CD4-positive, alpha-beta memory T cell (primary cell): ENCODE measurements at places on chromosomes 1 and 21. TPM values are rescaled to one million over a fixed set of nuclear protein-coding genes. Genes with fewer than 3 reads are reported as not detected.

The UBXN10 gene
- total RNA-seq: 0.06 TPM

The PYCR2 gene
- total RNA-seq: 116 TPM

The PROX1 gene
- total RNA-seq: not detected

The GNG4 gene
- not detected for total RNA-seq

The LENEP gene
- 3.1 TPM for total RNA-seq

The GFI1 gene
- total RNA-seq: 33.2 TPM

The SLC35A3 gene
- 26.6 TPM for total RNA-seq

The RHBG gene
- total RNA-seq: not detected

The COL24A1 gene
- 0.14 TPM for total RNA-seq

DNA sequence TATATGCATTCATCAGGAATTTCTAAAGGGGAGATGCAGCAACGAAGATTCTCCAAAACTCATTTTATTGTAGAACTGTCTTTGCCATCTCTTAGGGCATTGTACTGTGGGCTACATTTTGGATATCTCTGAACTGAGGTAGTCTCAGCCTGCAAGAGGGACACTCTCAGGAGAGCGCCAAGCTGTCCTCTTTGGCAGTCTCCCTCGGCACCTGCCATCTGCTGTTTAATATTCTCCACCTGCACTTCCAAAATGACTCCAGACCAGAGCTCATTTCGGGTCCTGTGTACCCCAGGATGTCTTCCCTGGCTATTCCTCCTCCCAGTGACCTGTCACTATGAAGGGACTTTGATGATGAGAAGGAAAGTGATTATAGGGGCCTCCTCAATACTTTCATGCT is 356.3 kb upstream of the C1orf174 start:
- DNase-seq: no peak
- H3K27ac ChIP-seq: no peak overlapping the region
- H3K36me3 ChIP-seq: no peaks in the 10 kb centered on the region
- no peaks in the 10 kb centered on the region for H3K4me1 ChIP-seq
- no peak overlapping the region for H3K4me3 ChIP-seq

DNA sequence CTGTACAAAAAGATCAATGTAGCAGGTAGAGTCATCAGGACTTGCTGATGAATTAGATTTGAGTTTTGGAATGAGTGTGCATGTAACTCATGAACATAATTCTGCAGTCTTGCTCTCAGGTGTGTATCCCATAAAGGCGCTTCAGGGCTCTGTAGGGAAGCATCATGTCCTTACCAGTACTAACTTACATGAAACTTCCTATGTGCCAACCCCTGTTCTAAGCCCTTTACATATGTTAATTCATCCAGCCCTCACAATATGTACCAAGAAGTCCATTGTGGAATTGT is 2.1 kb upstream of the FCRLB start:
- H3K36me3 ChIP-seq: no peaks in the 10 kb centered on the region
- H3K4me3 ChIP-seq: no peak overlapping the region
- no peak for DNase-seq
- peaks cover 4% of the 10 kb centered on the region for H3K4me1 ChIP-seq
- no peaks in the 10 kb centered on the region for H3K27me3 ChIP-seq

- DNase-seq: no peak
- no peak overlapping the region for H3K27ac ChIP-seq
- no peaks in the 10 kb centered on the region for H3K27me3 ChIP-seq
These were observed 82.4 kb downstream of the RGS21 start for GRCh38 chr1:192399161-192399560.

- H3K27ac ChIP-seq: no peak overlapping the region
- DNase-seq: no peak
- H3K27me3 ChIP-seq: no peaks in the 10 kb centered on the region
- H3K36me3 ChIP-seq: no peaks in the 10 kb centered on the region
- H3K4me3 ChIP-seq: no peak overlapping the region
These were observed 3.1 kb upstream of the TEKT2 start for GRCh38 chr1:36080801-36081200.

DNA sequence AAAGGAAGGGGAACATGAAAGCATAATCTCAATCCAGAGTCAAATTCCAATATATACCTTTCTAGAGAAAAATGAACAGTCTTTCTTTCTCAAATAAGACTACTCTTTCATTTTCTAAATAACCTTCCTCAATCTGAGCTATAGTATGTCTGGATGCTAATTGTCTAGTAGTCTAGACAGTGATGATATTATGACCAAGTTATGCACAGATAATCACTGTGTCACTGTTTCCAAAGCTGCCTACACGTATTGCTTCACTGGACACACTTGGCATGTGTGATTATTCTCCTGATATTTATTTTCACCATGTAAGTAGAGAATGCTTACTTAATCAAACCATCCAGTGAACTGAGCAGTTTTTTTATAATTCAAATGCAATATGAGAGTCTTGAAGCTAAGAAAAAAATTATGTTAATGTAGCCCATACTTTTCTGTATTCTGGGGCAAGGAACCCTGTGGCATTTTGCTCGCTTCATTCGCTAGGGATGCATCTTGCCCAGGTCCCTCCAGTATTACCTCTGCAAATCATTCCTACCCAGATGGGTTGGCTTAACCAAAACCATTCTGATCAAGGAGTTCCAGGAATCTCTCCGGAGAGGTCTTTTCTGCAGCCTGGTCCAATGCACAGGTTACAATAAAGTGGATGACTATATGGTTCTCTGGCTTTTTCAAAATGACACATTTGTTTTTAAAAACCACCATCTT is 303.1 kb upstream of the RUNX1 start:
- no peak overlapping the region for H3K27ac ChIP-seq
- no peaks in the 10 kb centered on the region for H3K4me1 ChIP-seq
- no peaks in the 10 kb centered on the region for H3K36me3 ChIP-seq
- DNase-seq: no peak
- no peaks in the 10 kb centered on the region for H3K27me3 ChIP-seq
- no peak overlapping the region for H3K4me3 ChIP-seq

GRCh38 chr21:17725339-17725738 is 93.8 kb downstream of the C21orf91 start:
- H3K27me3 ChIP-seq: no peaks in the 10 kb centered on the region
- no peak overlapping the region for H3K27ac ChIP-seq
- no peak for DNase-seq
- no peaks in the 10 kb centered on the region for H3K4me1 ChIP-seq
- H3K4me3 ChIP-seq: no peak overlapping the region

DNA sequence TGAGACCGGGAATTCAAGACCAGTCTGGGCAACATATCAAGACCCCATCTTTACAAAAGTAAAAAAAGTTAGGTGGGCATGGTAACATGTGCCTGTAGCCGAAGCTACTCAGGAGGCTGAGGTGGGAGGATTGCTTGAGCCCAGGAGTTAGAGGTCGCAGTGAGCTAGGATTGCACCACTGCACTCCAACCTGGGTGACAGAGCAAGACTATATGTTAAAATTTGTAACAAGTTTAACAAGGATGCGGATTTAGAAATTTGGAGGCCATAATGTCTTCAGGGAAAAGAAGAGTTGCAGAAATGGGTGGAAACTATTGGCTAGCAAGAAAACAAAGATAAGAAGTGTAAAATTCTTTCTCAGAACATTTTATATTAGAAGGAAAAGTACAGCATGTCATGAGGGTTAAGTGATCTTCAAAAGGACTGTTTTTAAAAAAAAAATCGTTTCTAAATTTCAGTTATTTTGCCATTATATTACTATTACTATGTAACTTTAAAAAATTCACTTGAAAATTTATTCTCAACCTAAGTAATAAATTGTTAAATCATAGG is 17.6 kb downstream of the SOAT1 start:
- no peak overlapping the region for H3K4me3 ChIP-seq
- peaks cover 4% of the 10 kb centered on the region for H3K36me3 ChIP-seq
- DNase-seq: no peak
- peaks cover 6% of the 10 kb centered on the region for H3K4me1 ChIP-seq
- no peak overlapping the region for H3K27ac ChIP-seq

DNA sequence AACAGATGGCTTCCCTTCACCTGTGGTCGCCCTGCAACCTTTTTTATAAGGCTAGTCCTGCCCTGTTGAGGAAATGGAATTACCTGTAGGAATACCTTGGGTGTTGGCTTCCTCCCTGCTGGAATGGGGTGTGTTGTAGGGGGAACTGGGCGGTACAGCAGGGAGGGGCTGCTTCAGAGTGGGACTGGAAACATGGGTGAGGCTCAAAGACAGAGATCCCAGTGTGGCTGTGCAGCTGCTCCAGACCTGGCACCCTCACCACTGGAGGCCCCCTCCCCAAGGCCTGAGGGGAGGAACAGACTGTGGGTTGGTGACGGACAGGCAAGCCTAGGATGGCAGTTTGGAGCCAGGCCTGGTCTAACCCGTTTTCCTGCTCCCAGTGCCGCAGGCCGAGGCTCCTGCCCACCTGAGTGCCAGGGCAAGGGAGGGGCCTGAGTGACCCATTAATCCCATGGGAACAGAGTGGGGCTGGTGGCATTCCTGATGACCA is 4.5 kb downstream of the EFNA3 start:
- H3K4me3 ChIP-seq: no peak overlapping the region
- H3K36me3 ChIP-seq: no peaks in the 10 kb centered on the region
- no peak for DNase-seq
- peaks cover 34% of the 10 kb centered on the region for H3K27me3 ChIP-seq
- H3K27ac ChIP-seq: no peak overlapping the region

GRCh38 chr1:77744576-77744975 is 15.1 kb downstream of the USP33 start:
- DNase-seq: no peak
- no peak overlapping the region for H3K4me3 ChIP-seq
- no peak overlapping the region for H3K27ac ChIP-seq
- H3K36me3 ChIP-seq: peaks cover 5% of the 10 kb centered on the region

- no peaks in the 10 kb centered on the region for H3K27me3 ChIP-seq
- no peak for DNase-seq
- H3K4me1 ChIP-seq: peaks cover 3% of the 10 kb centered on the region
- H3K36me3 ChIP-seq: no peaks in the 10 kb centered on the region
These were observed 37.1 kb upstream of the DOCK7 start for GRCh38 chr1:62725255-62725654.

GRCh38 chr1:66637146-66637545 is 103.2 kb downstream of the SGIP1 start:
- no peaks in the 10 kb centered on the region for H3K4me1 ChIP-seq
- H3K27ac ChIP-seq: no peak overlapping the region
- H3K27me3 ChIP-seq: no peaks in the 10 kb centered on the region
- DNase-seq: no peak

DNA sequence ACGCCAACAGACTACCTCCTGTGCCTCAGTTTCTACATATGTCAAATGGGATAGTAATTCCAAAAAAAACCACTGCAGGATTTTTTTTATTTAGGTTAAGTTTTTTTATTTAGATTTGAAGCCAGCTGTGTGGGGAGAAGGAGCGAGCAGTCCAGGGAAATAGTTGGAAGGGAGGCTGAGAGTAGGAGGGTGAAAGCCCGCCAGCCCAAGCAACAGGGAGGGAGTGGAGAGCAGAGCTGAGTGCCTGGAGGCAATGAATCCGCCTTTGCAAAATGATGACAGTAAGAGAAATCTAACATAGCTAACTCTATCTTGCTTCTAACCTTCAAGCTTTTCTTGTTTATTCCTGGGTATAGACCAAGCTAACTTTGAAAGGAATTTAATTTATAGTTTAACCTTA is 15.6 kb upstream of the C1orf198 start:
- H3K4me3 ChIP-seq: no peak overlapping the region
- H3K27ac ChIP-seq: no peak overlapping the region
- peaks cover 14% of the 10 kb centered on the region for H3K27me3 ChIP-seq
- no peaks in the 10 kb centered on the region for H3K36me3 ChIP-seq
- DNase-seq: no peak

DNA sequence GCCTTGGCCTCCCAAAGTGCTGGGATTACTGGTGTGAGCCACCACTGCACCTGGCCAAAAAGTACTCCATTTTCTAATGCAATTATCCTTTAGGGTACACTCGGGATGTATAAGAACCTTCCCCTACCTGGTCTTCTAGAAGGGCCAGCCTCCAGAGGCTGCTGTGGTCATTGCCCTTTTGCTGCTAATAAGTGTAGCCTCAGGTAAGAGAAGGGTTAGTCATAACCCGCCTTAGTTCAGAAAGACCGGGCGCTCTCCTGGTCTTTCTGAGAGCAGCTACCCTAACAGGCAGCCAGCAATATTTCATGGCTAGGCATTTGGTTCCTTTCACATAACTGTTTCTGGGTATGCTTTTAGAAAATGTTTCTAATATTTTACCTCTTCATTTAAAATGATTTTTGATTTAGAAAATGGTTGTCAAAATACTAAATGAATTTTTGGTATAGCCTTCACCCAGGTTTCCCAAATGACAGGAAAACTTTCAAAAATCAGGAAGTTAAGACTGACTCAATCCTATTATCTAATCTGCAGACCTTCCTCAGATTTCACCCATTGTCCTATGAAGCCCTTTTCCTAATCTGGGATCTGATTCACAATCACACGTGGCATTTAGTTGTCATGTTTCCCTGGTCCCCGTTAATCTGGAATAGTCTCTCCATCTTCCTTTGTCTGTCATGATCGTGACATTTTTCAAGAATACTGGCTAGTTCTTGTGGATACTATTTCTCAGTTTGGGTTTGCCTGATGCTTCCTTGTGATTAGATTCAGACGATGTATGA is 479.0 kb downstream of the SIPA1L2 start:
- H3K27ac ChIP-seq: no peak overlapping the region
- no peak for DNase-seq
- H3K4me3 ChIP-seq: no peak overlapping the region
- H3K36me3 ChIP-seq: no peaks in the 10 kb centered on the region
- H3K4me1 ChIP-seq: no peaks in the 10 kb centered on the region
- H3K27me3 ChIP-seq: no peaks in the 10 kb centered on the region
